ENCODE measurements at places on chromosomes 12 and 14.

DNA sequence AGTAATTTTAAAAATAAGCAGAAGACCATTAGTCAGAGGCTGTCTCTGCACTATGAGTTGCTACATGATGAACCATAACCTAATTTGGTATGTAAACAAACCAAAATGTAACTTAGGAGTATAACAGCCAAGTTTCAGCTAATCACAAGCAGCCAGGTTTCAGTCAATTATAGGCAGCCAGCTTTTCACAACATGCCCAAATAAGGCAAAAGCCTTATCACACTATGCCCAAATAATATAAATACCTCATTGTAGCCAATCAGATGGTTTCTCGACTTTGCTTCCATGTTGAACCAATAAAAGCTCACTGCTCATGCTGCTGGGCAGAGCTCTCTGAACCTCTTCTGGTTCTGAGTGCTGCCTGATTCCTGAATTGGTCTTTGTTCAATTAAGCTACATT lies 38.6 kb downstream of the GARIN6 start:
- no peak for DNase-seq

DNA sequence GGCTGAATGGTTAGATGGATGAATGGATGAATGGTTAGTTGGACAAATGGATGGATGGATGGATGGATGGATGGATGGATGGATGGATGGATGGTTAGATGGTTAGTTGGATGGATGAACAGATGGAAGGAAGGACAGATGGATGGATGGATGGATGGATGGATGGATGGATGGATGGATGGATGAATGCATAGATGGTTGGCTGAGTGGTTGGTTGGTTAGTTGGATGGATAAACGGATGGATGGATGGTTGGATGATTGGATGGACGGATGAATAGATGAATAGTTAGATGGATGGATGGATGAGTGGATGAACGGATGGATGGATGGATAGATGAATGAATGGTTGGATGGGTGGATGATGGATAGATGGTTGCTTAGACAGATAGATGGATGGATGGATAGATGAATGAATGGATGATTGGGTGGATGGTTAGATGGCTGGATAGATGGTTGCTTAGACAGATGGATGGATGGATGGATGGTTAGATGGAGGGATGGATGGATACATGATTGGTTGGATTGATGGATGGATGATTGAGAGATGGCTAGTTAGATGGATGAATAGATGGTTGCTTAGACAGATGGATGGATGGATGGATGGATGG lies 48.8 kb upstream of the HSPB8 start:
- no peak for DNase-seq

DNA sequence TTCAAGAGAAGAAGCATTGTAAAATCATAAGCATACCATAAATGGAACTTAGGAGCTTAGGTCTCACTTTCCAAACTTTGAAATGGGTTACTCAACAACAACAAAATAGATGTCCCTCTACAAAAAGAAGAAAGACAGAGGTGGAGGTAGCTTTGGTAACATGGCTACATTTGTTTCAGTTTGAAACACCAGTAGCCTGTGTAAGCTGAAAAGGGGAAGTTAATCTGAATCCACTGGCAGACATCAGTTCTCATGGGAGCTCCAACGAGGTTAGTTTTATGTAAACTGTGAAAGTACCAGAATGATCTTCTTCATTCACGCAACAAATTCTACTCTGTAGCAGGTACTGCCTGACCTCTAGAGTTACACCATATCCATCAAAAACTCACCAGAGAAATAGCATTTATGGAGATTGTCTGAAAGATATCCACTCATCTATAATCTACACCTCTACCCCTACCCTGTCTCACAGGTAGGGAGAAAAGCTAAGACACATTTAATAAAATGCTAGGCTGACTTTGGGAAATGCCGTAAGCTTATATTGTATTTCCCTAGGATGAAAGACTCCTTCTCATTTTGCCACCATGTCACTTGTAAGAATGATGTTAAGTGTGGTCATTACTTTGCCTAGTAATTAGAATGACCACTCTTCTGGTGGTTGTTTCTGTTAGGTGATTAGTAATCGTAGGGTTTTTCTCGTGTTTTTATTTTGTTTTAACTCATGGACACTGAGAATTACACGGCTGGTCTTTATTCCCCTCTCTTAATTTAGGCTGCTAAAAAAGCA lies 224.1 kb downstream of the ASCL1 start:
- DNase-seq = no peak

DNA sequence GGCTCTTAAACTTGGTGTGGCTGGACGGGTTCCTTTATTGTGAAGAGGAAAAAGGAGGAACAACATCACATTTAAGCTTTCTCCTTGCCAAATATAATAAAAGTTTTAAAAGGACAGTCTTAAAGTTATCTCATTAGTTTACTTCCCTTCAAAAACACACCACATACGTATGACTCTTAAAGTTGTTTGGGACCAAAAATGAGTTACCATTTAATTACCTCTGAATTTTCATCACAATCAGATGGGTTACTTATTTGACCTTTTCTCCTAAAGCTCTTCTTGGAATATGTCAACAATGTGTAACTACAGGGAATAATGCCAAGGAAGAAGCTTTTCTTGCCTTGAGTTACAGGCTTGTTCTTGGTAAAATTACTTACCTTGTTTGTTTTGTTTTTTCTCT lies 16.4 kb downstream of the RAB21 start:
- DNase-seq = no peak

GRCh38 chr12:1108276-1108675 lies 117.3 kb downstream of the ERC1 start:
- no peak for DNase-seq

DNA sequence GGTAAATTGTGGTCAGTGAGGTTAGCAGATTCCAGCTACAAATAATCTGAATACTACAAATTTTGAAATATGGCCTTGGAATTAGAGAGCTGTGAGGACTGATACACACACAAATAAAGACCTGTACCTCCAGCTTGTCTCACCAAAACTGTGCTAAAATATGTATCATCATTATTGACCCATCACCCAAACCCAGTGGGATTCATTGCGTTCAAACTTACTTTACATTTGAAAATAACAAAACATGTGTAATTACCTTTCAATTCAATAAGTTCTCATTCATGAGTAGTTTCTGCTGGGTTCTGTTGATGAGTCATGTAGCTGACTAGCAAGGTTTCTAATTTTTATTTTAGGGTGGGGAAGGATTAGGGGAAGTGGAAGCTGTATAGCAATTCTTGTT lies 170.9 kb downstream of the MSRB3 start:
- DNase-seq = no peak

DNA sequence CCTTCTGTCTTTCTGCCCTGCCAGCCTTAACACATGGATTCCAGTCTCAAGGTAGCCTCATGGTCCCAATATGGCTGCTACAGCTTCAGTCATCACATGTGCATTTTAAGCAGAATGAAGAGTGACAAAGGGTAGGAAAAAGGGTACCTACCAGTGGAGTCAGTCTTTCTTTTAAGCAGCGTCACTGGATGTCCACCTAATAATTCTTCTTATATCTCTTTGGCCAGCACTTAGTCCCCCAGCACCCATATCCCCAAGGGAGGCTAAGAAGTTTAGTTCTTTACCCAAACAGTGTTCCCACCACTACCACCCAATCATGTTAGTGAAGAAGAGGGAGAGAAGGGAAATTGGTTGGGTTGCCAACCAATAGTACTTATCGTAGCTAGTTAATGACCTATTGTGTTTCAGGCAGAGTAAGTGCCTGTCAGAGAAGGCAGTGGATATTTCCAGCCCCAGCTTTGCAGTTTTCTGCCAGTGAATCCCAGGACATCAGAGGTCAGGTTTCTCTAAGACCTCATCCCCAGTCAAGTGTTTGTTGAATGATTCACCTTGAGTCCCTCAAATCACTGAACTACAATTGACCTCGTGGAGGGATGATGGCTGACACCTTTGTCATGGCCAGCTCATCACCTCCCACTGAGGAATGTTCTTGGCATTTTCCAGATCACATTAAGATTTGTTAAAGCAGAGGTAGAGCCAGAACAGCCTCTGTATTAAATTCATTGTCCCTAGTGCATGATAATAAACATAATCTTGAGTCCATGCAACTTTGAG lies 250.9 kb upstream of the CRY1 start:
- no peak for DNase-seq

- peak; percentile 38 for DNase-seq
Observed at GRCh38 chr12:13573698-13574321, 377.3 kb downstream of the EMP1 start.

GRCh38 chr12:52243259-52243855 lies 10.3 kb downstream of the KRT7 start:
- no peak for DNase-seq

DNA sequence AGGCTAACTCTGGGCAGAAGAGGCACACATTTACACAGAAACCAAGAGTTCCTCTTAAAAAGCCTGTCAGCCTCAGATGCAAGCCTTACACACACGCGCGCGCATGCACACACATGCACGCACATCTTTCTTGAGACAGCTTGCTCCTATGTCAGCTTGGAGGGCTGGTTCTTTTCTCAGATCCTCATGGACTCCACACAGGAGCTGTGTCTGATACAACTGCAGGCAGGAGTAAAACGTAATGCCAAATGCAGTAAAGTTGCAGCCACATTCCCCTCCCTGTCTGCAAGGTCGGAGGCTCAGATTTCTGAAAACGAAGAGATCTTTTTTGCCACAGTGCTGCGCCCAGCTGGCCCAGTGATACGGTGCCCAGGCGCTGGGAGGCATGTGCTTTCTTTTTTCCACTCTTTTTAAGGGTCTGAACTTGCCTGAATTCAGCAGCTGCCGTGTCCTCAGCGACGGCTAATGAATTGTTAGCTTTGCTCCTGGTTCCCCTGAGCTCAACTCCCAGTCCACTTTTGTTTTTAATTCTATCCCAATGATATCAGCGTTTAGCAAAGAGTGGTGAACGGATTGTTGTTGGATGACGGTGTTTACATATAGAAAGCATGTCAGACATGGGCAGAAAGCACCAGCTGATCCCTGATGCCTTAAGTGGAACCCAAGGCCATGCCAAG lies 72.9 kb upstream of the FOXN3 start:
- no peak for DNase-seq

GRCh38 chr12:71220260-71220659 lies 62.5 kb upstream of the TSPAN8 start:
- DNase-seq = no peak

DNA sequence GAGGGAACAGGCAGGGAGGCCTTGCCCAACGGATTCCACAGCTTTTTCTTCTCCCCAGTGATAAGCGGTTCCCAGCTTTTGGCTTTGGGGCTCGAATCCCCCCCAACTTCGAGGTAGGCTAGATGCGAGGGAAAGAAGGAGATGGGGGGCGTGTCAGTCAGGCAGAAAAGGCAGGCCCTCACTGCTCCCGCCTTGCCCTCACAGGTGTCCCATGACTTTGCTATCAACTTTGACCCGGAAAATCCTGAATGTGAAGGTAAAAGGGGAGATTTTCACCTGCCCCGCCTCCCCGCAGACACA lies 4.9 kb downstream of the CPNE6 start:
- DNase-seq = no peak

- peak; percentile 43 for DNase-seq
Observed at GRCh38 chr12:14416658-14417057, 51.2 kb downstream of the ATF7IP start.

- DNase-seq = no peak
Observed at GRCh38 chr14:98262566-98262965, 1009.4 kb downstream of the BCL11B start.

DNA sequence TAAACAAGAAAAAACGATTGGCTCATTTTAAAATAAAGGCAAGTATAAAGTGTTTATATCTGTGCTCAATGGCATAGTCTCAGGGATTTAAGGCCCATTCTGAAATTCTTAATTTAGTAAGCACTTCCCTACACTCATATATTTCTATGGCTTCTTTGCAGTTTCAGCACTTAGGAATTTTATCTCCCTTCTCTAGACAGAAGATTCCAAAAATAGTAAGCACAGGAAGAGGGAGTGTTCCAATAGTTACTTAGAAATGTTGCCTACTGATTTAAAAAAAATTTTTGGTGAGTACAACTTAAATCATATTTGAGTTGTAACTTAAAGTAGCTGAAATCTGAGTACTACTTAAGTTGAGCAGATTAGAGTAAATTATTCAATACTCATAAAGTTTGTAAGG lies 19.8 kb downstream of the INSM2 start:
- peak; percentile 28 for DNase-seq
